ENCODE measurements at places on chromosomes 1 and 21.
A peak's percentile ranks its signal among the peaks of the same experiment; 100 is the strongest.

DNA sequence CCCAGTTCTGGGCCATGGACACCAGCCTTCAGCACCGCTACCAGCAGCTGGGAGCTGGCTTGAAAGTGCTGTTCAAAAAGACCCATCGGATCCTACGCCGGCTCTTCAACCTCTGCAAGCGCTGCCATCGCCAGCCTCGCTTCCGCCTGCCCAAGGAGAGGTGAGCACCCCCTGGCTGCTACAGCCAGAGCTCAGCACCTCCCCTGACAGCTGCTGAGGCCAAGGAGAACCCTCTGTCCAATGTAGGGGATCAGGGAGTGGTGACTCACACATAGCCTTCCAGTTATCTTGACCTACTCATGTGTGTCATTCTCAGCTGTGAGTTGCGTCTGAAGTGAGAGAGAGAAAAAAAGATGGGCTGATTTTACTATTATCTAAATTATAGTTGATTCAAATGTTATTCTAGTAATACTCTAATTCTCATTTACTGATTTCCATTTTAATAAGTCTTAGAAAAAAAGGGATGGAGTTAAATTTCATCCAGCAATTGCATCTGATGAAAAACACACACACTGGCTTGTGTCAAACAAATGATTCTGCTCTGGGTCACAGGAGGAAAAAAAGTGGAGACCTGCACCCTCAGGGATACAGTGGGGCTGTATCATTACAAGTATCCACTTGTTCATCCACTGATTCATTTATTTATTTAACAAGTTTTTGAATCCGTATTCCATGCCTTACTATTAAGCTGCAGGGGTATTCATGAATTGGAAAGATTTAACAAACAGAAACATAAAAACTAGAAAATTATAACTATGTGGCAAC lies 108.0 kb downstream of the BRINP2 start:
- DNase-seq = no peak

GRCh38 chr21:42745511-42746239 lies 92.3 kb downstream of the PDE9A start:
- DNase-seq = no peak

DNA sequence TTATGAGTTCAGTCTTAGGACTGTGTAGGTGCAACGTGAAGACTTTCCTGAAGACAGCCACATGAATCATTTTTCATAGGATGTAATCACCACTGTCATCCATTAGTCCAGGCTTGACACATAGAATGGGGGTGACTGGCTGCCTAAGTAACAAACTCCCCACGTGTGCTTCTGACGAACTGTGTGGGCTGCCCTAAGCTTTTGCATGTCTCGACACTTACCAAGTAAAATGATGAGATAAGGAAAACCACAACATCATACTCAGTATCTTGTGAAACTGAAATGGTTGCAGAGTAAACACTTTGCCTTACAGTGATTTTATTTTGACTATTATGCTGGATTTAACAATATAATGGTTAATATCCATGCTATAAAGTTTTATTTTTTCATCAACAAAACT lies 19.5 kb downstream of the ERG start:
- DNase-seq = no peak

DNA sequence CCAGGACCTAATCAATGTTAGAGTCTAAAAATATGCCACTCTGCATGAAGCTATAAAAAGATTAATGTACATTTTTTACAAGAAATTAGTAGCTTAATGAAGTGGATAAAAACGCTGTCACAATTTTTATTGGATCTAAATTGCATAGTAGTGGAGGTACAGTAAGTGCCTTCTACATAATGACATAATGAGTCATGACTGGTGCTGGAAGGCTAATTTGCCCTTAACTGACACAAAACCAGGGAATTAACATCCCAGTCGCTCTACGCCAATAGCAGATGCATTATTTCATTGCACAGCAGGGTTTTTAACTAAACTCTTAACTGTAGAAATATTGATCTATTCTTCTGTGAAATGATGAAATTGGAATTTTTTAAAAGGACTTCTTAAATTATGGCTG lies 33.3 kb downstream of the RRAGC start:
- DNase-seq = no peak

DNA sequence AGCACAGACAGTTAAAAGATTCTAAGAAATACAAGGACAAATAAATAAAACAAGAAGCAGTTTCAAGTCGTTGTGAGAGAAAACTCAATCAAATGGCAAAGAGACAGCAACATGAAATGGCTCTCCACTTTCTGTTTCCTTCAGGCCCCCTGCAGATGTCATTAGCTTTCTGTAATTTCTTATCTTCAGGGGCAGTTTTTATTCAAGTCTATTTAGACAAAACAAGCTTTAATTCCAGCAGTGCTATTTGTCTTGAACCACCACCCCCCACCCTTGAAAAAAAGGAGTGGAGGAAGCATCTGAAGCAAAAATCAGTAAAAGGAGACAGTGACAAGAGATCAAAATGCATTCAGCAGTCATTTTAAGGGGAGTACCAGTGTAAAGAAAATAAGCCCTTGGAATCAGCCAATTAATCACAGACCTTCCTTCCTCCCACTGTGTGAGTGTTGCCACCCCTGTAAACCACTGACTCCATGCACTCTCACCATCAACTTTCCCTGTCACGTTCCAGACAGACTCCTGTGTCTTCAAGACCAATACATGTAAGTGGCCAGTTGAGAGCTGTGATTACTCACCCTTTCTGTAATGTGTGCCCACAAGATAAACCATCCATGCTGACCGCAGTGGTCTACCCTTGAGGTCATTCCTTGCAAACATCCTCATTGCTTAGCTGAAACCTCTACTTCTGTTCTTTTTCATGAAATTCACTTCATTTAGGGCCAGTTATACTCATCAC lies 136.1 kb upstream of the HOOK1 start:
- DNase-seq = no peak

GRCh38 chr1:36728846-36729245 lies 246.1 kb upstream of the CSF3R start:
- DNase-seq = no peak

GRCh38 chr1:35475356-35475755 lies 81.8 kb downstream of the KIAA0319L start:
- DNase-seq = no peak

DNA sequence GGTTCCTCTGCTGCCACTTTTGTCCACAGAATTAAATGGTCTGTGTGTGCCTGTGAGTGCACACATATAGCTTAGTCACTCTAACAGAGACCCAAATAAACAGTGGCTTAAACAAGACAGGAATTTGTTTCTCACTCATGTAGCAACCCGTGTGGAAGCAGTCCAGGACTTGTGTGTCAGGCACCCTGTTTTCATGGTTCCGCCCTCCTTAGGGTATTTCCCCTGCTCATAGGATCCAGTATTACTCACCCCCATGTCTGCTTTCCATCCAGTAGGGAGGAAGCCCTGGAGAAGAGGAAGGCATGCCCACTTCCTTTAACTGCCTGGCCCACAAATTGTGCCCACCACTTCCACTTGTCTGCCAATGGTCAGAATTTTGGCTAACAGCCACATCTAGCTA lies 41.3 kb upstream of the TACSTD2 start:
- DNase-seq = no peak

GRCh38 chr1:175763797-175764196 lies 20.4 kb upstream of the TNR start:
- no peak for DNase-seq

- no peak for DNase-seq
Observed at GRCh38 chr21:43930074-43930847, 65.2 kb downstream of the AGPAT3 start.

GRCh38 chr1:27491748-27492700 lies 2.1 kb upstream of the WASF2 start:
- no peak for DNase-seq

DNA sequence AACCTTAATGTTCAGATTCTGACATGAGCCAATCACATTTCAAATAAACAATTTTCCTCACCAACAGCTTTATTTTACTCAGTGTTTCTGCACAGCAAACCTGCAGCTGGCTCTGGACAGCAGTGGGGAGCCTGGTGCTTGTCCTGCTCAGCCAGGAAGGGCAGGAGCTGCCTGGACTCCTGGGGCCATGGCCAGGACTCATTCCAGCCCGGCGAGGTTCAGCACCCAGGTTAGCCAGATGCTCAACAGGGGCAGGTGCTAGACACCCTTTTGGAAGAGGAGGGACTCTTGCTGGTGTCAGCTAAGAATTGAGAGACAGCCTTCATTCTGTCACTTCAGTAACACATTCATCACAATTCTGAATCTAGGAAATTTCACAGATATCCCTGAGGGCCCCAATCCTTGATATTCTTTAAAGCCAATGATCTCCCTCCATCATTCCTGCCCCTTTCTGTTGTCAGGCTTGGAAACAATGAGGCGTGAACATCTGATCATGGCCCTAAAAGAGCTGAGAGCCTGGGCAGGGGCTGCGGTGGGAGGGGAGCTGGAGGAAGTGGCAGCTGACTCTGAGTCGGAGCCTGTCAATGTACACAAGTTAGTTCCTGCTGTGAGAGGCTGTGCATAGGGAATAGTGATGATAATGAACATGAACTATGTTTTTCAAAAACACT lies 251.3 kb downstream of the SDCCAG8 start:
- DNase-seq = no peak

DNA sequence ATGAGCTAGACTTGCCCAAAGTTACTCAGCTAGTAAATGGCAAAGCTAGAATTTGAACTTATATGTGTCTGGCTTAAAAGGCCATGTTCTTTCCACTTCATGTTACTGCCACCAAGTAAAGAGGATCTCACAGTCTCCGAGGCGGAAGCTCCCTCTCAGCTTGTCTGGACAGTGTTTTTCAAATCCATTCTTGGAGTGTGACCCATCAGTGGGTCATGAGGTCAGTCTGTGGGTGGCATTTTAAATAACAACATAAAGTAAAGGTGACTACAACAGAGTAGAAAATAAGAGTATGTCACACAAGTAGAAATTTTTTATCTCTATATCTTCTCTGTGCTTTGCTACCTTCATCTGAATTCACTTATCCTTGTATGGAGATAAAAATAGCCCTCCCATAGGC lies 3.2 kb upstream of the HMGB4 start:
- DNase-seq = no peak

GRCh38 chr1:201421041-201421440 lies 489 bp downstream of the TNNI1 start:
- no peak for DNase-seq

GRCh38 chr1:3169665-3170356 lies 100.8 kb downstream of the PRDM16 start:
- DNase-seq = no peak

- DNase-seq = no peak
Observed at GRCh38 chr1:8349961-8350360, 32.0 kb downstream of the SLC45A1 start.

DNA sequence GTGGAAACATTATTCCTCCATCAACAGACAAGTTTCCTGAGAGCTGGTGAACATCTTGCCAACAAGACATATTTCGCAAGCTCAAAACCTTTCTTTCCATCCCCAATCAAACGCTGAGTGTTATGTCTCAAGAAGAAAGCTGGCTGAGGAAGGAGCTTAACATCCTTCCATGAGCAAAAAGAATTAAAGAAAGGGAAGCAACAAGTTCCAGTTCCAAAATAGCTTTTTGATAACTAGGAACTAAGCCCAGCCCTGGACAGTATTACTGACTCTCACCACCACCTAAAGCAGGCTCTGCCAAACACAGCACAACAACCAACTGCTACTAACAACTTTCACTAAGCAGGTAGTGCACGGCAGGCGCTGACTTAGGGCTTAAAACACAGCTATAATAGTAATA lies 50.2 kb downstream of the CAPZB start:
- no peak for DNase-seq

GRCh38 chr1:156072251-156072650 lies 10.0 kb downstream of the MEX3A start:
- DNase-seq = no peak

DNA sequence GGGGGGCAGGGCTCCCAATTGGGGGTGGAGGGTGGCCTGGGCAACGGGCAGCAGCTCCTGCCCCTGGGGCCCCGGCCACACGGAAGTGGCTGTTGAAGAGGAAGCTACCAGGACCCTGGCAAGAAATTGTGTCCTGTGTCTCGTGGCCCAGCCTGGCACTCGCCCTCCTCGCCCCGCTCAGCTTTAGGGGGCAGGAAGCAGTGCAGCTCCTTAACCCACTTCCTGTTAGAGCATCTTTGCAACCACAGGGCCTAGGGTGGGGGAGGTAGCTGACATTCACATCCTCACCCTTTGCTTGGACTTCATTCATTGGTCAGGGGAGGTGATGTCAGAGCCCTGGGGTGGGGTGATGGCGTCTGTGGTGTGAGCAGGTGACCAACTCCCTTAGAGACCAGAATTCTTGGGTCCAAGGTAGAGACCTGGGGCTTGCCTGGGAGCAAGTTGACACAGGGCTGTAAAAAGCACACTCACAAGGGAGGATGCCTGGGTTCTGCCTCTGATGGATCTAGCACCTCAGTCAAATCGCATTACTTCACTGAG lies at the start of gene ARHGAP30:
Gene ARHGAP30 (minus strand): TSS at position 161 of the 540 bp plus-strand sequence. CDS start 267 bp downstream, outside the sequence.
- DNase-seq = peak; percentile 77

- no peak for DNase-seq
Observed at GRCh38 chr1:157136133-157136532, 2.1 kb downstream of the ETV3 start.

DNA sequence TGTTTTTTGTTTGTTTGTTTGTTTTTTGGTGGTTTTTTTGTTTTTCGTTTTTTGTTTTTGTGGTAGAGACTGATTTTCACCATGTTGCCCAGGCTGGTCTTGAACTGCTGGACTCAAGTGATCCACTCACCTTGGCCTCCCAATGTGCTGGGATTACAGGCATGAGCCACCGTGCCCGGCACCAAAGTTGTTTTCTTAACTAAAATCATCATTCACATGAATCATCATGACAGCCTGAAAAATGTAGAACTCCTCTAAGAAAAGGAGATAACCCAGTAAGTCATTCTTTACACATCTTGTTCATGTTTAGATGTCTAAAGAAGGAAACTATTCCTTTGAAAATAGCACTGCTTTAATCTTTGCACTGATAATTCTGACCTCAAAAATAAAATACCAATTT lies 37.5 kb downstream of the DISP1 start:
- no peak for DNase-seq

DNA sequence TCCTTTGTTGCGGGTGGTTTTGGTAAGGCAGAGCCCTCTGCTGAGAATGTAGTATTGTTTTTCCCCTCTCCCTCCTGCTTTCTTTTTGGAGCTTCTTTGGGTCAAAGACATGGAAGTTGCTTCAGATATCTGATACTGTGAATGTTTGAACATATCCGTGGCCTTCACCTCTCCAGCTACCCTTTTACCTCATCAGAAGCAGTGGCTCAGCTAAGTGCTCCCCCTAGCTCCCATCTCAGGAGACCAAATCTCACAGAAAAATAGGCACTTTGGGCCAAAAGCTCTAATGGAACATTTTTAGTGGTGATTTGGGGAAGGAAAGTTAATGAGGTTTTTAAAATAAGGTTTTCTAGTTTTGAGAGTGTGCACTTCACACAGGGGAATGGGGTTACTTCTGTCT lies 6.3 kb downstream of the TMEM200B start:
- no peak for DNase-seq

- DNase-seq = no peak
Observed at GRCh38 chr21:23471877-23472276, 2135.4 kb downstream of the MRPL39 start.

DNA sequence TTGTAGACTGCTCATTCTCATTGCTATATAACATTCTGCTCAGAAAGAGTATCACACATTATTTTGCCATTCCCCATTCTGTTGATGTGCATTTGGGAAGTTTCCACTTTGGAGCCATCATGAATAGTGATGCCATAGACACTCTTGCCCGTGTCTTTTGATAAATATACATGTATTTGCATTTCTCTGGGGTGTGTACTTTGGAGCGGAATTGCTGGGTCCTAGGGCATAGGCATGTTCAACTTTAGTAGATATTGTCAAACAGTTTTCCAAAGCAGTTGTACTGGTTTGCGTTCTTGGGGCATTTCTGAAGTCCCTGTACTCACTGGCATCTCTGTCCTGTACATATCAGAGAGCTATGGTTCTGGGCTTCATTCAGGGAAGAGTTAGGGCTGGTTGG lies 52.1 kb downstream of the PIK3CD start:
- DNase-seq = no peak

All from activated T-cell treated with anti-CD3 and anti-CD28 coated beads, Interleukin-2, amount 50 U/mL, for 1 hour (primary cell).